ENCODE measurements at places on chromosomes 3 and 15.

- no peak for DNase-seq
Measured at GRCh38 chr3:108509871-108510270, 525 bp downstream of the MYH15 start.

DNA sequence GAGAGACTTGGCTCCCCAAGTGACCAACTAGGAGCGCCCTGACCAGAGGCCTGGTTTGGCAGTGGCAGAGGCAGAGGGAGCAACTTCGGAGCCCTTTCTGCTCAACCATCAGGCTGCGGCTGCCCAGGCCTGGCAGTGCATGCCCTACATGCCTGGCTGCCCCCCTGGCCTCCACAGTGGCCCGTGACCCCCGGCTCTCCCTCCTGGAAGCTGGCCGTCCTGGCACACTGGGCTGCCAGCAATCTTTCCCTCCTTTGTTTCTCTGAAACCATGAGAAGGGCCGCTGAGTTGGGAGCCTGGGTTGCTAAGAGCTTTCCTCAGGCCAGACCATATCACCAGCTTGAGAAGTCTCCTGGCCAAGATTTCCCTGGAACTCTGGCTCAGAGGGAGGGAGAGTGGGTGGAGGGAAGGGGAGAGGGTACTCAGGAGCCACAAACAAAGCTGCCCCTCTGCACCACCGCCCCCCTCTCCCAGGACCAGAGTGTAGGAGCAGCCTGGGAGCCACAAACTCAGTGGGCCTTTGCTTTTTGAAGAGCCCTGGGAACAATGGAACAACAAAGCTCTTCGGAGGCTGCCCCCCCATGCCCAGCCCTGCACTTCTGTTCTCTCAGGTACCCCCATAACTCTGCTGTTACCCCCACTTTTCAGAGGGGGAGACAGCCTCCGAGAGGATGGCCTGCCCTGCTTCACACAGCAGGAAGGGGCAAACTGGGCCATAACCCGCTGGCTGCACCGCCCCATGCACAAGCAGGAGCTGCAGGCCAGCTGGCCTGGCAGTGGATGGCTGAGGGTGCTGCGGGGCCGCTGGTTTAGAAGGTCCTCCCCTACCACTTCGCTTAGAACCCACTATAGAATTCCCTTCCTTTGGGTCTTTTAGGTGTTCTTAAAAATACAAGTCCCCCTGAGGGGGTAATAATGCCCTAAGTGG, 11.3 kb downstream of the CORO2B start:
- no peak for DNase-seq

GRCh38 chr3:78846718-78847117, 921.1 kb downstream of the ROBO1 start:
- no peak for DNase-seq

- no peak for DNase-seq
Measured at GRCh38 chr15:40259021-40259420, 20.2 kb downstream of the PAK6 start.

- DNase-seq: no peak
Measured at GRCh38 chr3:74537164-74537563, 77.3 kb downstream of the CNTN3 start.

- DNase-seq: no peak
Measured at GRCh38 chr3:150775001-150775599, 12.1 kb upstream of the SIAH2 start.

GRCh38 chr15:58583171-58583908, 151.5 kb downstream of the LIPC start:
- DNase-seq: no peak

GRCh38 chr3:74489050-74489792, 125.2 kb downstream of the CNTN3 start:
- DNase-seq: no peak

DNA sequence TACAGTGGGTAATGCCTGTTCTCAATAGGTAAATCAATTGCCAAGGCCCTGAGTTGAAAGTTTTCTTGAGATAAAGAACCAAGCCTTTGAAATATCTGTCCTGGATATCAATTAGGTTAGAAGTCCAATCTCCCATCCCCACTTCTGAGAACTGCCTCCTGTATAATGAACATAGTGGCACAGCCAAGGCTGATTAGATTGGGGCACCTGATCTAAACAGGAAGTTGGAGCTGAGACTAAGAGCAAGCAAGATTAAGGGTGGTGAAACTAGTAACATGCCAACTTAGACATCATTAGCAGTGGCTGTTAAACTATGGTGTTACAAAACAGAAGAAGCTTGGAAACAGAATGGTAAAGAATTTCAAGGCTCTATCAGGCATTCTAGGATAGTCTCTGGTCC, 137.7 kb upstream of the TMEM108 start:
- no peak for DNase-seq

- no peak for DNase-seq
Measured at GRCh38 chr15:76366714-76367113, 30.1 kb downstream of the ISL2 start.

GRCh38 chr3:22361521-22361920, 610.5 kb upstream of the ZNF385D start:
- DNase-seq: no peak

- no peak for DNase-seq
Measured at GRCh38 chr3:177536873-177537272, 339.6 kb upstream of the TBL1XR1 start.

DNA sequence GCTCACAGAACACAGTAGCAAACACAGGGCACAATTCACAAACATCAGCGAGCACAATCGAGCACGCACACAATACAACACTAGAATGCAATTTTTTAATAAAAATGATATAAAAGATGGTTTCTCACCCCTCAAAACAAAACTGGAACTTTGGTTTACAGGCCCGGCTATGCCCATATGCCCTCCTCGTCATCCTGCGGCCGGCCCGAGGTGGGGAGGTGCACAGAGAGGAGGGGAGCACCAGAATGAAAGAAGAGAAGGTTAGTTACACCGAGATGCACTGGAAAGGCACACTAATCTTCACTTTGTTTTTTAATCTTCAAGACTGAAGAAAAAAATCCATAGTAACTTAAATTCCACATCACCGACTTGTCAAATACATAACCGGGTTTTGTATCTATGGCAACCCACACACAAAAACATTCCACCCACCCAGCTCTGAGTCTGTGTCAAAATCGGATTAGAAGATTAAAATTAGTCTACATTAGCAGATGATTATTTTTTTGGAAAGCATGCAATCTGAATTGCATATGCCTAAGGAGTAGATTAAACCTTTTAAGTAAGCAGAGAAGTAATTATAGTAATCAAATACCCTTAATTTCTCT, 196.7 kb upstream of the WNT5A start:
- DNase-seq: no peak

- DNase-seq: no peak
Measured at GRCh38 chr3:191292243-191293015, 36.8 kb upstream of the CCDC50 start.

- DNase-seq: peak; percentile 33
Measured at GRCh38 chr15:93029836-93030429, 59.1 kb downstream of the RGMA start.

GRCh38 chr3:177106184-177106583, 91.1 kb downstream of the TBL1XR1 start:
- DNase-seq: no peak

DNA sequence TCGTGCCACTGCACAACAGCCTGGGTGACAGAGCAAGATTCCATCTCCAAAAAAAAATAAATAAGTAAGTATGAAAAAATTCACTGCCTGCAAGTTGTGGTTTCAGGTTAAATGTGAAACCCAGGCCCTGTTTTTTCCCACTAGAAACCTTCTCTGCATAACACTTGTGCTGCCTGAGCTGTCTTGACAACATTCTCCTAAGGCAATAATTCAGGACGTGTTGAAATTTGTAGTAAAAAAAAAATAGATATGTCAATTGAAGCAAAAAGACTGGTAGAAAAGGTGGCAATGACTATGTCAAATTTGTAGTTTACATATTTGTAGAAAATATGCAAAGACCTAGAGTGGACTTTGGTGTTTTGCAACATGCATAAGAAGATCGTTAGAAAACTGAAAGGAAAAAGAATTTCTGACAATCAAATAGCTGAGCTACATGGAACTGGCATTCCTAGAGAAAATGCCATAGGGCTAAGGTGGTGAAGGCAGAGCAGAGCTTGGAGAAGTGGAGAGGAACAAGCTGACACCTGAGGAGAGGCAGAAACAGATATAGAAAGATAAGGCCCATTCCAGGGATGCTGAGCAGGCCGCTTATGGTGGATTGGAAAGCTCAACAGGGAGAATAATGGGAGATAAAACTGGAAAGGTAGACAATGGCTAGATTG, 150.2 kb downstream of the PLCH1 start:
- no peak for DNase-seq

DNA sequence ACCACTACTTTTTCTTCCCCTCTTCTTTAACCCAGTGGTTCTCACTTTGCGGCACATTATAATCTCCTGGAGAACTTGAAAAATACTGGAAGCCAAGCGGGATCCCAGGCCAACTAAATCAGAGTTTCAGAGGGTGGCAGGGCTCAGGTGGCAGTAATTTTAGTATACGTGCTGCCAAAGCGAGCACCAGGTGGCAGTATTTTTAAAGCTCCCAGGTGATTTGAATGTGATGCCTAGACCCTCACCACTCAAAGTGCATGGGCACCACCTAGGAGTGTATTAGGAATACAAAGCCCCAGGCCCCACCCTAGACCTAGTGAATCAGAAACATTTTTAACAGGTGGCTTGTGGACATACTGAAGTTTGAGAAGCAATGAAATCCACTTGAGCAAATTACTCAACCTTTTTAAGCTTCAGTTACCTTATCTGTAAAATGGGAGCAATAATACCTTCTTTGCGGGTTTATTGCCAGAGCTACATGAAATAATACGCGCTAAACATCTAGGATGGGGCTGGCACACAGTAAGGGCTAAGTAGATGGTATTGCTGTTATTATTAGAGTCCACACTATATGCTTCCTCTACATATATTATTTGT, 8.3 kb downstream of the B3GALNT1 start:
- no peak for DNase-seq

DNA sequence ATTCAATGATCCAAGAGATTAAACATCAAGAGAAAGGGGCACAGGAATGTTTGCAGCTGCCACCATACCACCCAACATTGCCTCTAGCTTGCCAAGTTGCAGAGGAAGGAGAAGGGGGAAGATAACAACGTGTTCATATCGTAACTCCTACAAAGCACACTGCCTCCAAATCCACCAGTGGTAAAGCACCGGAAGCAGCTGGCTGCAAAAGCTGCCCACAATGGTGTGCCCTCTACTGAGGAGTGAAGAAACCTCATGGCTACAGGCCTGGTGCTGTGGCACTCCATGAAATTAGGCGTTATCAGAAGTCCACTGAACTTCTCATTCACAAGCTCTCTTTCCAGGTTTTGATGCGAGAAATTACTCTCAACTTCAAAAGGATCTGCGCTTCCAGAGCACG, 263.9 kb upstream of the STT3B start:
- DNase-seq: no peak

- no peak for DNase-seq
Measured at GRCh38 chr3:150130404-150131100, 159.9 kb upstream of the PFN2 start.

DNA sequence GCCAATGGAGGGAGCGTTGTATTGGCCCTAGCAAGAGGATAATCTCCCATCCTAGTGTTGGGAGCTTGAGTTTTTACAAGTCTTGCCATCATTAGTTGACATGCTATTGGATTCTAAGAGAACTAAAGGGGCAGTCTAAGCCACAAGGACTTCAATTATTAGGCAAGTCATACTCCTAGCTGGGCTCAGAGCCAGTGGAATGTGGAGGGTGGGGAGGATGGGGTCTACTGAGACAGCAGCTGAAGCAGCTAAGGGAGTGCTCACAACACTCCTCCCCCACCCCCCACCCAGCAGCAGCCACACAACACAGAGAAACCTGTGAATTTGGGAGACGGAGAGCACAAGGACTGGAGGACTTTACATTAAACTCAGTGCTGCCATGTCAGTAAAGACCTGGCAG, 27.9 kb downstream of the FRG2C start:
- no peak for DNase-seq

DNA sequence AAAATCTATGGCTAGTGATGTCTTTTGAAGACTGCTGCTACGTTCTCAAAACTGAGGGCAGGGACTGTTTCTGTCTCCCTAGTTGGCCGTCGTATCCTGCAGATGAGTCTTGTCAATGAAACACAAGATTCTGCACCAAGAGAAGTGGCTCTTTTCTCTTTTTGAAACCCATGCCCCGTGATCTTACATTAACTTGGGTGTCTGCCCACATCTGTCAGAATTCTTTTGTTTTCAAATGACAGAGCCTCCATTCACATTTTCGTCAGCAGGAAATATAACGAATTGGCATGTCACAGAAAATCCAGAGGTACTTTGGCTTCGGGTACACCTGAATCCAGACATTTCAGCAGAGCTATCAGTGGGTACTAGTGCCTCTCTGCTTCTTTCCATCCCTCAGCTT, 331.3 kb upstream of the PROK2 start:
- no peak for DNase-seq

- no peak for DNase-seq
Measured at GRCh38 chr15:34456658-34457057, 19.1 kb upstream of the GOLGA8A start.

GRCh38 chr15:42890161-42890913, 30.2 kb downstream of the TTBK2 start:
- DNase-seq: no peak

- DNase-seq: no peak
Measured at GRCh38 chr3:78090382-78090781, 1050.5 kb downstream of the ROBO2 start.

DNA sequence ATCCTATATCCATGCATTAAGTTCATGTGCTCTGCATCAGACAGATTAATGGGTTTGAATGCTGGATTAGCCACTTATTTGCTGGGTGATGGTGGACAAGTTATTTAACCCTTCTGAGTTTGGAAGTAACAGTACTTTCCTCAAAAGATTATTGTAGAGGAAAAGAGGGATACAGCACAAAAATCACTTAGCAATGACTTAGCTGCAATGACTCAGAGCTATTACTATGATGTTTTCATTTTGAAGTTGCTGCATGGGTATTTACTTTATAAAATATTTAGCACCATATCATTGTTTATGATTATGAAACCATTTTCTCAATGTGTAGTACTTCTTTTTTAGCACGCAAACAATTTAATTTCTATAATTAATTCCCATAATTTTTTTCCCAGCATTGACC, 248.4 kb downstream of the MYRIP start:
- DNase-seq: no peak

DNA sequence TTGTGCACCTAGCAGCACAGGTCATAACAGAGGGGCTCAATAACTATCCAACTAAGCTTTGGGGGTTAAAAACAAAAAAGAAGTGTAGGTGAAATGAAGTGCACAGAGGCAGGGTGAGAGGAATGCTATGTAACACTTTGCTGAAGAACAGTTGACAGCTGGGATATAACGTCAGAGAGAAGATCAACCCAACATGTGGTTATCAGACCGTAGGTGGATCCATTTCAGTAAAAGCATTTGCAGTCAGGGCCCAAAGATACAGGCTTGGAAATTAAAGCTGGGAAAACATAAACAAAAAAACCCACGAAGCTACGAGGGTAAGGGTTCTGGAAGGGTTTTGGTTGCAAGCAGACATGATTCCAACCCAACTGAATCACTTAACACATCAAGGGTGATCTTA, 377.5 kb upstream of the NR2F2 start:
- DNase-seq: no peak

Data from GM13976 (cell line).